SHP77 treated with DMSO at 0.1 percent for 48 hours (cell line): ENCODE measurements at places on chromosomes 3 and 15.

- no peak for DNase-seq
Measured at GRCh38 chr15:66778716-66779115, 76.7 kb downstream of the SMAD6 start.

GRCh38 chr3:136192831-136193230 lies 3.3 kb downstream of the MSL2 start:
- no peak for DNase-seq

GRCh38 chr3:88947013-88947412 lies 160.4 kb upstream of the EPHA3 start:
- DNase-seq, result no peak

DNA sequence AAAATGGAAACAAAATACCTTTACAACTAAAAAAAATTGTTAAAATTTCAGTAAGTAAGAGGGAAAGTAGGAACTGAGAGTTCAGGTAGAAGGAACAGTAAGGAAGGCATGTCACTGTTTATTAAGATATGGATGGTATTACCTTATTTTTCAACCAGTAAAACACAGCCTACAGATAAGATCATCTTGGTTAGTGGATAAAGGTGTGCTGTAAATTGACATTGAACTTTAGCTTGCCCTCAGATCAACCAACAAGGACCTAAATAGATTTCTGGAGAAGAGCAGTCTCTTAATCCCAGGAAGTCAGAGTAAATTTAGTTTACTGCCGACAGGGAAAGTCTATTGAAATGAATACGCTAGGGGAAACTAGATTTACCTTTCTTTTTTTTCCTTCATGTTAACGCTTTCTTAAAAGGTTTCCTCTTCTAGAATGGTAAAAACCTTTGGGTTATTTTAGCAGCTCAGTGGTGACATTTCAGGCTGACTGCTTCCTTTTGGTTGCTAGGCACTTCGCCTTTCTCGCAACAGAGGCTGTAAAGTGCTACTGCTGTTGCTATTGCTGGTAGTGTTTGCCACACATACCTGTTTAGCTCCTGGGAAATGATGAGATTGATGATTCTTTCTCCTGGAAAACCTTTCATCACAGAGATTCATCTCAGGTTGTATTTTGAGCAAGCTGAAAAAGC lies 12.9 kb downstream of the DZIP3 start:
- no peak for DNase-seq

- no peak for DNase-seq
Measured at GRCh38 chr3:108065096-108065495, 25.7 kb downstream of the CD47 start.

DNA sequence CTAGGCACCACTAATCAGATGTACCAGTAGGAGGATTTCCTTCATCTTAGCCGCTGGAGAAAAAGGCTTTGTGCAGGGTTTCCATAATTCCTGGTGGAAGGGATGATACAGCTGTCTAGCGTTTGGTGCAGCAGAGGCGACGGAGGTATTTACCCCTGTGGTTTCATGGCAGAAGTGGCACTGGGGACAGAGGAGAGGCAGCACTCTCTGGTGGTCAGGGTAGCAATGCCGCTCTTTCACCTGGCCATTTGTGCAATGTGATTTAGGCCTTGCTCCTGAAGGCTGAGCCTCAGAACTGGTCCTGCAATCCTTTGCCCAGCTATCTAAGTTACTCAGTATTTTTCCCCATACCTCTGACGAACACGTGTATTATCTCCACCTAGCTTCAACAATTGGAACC lies 47.1 kb upstream of the BNIP2 start:
- DNase-seq, result no peak

DNA sequence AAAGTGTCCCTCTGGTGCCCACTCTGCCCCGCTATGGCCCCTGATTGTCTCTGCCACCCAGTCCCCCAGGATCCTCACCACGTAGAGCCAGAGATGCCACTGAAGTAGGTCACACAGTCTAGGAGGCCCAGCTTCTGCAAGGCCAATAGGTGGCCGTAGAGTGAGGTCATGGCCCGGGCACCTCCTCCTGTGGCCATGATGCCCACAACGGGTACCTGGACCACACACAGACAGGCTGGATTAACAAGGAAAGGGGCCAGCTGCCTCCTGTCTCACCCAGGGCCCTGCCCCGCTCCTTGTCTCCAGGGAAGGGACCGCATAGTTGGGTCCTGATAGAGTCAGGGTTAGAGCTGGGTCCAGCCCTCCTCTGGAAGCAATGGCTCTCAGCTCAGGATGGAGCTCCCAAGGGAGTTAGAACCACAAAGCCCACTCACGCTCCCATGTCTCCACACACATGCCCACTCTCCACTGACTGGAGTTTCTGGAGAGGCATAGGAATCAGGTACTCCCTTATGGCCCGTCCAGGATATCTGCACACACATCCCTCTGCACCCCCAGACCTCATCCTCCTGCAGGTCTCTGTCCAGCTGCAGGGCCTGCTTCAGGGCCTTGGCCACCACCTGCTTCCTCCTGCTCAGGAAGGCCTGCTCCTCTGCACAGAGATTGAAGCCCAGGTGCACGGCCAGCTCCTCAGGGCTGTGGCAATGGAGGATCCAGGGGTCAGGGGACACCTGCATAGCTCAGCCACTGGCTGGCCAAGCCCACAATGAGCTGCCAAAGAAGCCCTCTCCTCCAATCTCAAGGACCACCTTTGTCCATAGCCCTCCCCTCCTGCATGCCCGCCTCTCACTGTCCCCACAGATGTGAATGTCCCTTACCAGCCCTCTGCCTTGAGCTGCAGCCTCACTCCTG lies 13.2 kb downstream of the PLA2G4D start:
- DNase-seq, result no peak

DNA sequence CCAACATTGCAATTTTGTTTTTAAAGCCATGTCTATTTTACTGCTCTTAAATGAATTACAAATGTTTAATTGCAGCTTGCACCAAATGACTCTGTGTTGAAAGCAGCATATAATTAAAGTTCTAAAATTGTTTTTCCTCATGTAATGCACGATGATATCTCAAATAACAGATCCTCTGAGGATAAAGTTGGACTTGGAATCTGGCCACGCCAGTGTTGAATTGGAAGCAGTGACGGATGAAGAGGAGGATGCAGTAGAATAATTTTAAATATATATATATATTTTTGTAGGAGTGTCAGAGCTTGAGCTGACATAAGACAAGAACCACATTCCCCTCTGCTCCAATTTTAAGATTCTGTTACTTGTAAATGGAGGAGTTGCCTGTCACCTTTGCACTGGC lies 406.6 kb upstream of the DPPA4 start:
- no peak for DNase-seq

GRCh38 chr15:56988219-56988618 lies 69.8 kb downstream of the TCF12 start:
- no peak for DNase-seq

GRCh38 chr15:52419494-52419893 lies 109.2 kb downstream of the MYO5A start:
- no peak for DNase-seq

DNA sequence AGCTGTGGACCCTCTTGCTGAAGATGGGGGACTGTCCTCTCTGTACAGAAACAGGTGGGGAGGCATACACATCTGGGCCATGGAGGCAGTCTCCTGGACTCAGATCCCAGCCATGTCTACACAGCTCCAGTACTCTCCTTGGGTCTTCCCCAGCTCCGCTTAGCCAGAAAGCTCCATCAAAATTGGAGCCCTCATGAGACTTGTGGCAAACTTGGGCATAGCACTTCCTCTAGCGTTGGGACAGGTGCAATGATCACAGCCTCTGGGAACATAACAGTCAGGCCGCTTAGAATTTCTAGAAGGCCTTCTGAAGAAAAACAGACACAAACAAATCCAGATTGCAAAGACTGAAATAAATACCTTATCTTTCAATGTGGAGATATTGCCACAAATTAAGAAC lies 634.3 kb upstream of the GOLIM4 start:
- DNase-seq, result no peak

DNA sequence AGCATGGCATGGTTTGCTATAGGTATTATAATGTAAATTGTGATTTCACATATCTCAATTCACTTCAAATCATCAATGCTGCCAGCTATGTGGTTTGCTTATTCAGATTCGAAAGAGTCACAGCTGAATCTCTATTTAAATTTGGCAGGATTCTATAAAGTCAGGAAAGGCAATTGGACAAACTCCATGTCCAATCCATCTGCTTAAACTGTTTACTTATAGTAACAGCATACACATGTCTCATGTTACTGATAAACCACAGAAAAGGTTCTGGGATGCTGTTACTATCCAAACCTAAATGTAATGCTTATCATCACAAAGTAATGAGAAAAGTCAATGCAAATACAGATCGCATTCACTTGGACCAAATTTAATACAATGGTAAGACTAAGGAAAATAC lies 229.7 kb downstream of the ISL2 start:
- no peak for DNase-seq

DNA sequence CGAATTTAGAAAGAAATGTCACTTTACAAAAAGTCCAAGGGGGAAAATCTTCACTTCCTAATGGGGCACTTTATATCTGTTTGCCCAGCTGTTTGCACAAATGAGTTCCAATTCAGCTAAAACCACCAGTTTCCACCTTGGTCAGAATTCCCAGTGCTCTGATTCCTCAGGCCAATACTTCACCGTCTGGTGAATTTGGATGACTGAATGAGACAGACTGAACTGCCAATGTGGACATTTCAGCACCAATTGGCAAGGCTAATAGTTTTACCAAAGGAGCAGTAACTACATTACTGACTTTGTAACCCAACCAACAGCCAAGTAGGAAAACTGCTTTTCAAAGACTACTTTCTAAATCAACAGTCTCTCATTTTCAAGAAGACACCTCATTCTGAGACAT lies 51.8 kb downstream of the ABI3BP start:
- DNase-seq, result no peak

DNA sequence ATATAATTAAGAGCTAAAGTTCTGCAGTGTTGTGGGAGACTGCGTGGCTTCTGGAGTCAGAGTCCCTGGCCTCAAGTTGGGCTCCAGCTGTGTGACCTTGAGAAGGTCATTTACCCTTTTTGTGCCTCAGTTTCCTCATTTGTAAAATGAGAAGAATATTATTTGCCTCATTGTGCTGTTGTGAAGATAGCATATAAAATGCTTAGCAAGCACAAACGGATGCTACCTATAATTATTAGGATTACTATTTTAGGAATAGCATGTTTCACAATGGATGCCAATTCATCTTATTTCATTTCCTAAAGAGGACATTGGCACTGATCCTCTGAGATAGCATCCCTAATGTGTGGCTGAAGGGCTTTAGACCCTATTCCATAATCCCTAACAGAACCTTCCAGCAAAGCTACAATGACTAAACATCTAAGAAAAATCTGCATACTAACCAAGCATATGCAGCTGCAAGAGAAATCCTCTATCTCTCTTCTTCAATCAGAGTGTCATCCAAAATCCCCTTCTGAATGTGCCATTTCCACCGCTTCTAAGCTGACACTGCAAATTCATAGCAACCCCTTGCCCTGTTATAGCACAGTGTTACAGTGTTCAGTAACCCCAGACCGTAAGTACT lies 148.3 kb downstream of the RBMS3 start:
- no peak for DNase-seq

DNA sequence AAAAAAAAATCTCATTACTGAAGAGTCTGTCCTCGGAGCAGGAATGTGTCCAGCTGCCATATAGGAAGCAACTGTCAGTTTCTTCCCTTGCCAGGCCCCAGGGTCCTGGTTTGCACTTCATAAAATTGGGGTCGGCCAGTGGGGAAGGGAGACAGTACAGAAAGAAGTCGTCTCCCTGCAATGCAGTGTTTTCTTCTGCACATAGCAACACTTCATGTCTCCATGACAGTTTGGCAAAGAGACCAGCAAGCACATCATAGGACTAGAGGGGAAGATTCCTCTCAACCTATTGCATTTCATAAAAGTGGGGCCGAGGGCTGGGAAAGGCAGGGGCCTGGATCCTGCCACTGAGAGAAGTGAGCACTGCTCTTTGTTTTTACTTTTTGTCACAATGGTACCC lies 138.2 kb upstream of the HACD2 start:
- no peak for DNase-seq

DNA sequence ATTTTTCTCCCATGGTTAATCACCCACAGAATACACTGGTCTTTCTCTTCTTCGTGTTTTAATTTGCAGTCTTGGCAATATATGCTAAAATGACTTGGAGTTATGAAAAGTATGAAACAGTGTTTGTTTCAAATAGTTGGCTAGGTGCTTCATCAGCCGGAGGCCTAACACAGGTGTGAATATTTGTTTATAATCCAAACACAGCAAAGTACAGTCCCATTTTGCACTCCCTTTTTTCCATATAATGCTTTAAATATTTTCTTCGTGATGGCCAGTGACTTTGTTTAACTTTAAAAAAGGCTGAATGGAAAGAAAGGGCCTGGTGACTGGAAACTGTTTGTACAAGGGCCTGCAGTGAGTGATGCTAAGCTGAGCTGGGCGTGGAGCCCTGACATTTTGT lies 219.7 kb upstream of the LRIG1 start:
- no peak for DNase-seq
